Activated CD8-positive, alpha-beta memory T cell treated with anti-CD3 and anti-CD28 coated beads for 48 hours (primary cell): ENCODE measurements at places on chromosomes 1 and 21.

GRCh38 chr1:36089393-36090121, 865 bp downstream of the ADPRS start:
- DNase-seq, result no peak

- DNase-seq, result no peak
Observed at GRCh38 chr1:201022493-201022819, 1.1 kb downstream of the KIF21B start.

DNA sequence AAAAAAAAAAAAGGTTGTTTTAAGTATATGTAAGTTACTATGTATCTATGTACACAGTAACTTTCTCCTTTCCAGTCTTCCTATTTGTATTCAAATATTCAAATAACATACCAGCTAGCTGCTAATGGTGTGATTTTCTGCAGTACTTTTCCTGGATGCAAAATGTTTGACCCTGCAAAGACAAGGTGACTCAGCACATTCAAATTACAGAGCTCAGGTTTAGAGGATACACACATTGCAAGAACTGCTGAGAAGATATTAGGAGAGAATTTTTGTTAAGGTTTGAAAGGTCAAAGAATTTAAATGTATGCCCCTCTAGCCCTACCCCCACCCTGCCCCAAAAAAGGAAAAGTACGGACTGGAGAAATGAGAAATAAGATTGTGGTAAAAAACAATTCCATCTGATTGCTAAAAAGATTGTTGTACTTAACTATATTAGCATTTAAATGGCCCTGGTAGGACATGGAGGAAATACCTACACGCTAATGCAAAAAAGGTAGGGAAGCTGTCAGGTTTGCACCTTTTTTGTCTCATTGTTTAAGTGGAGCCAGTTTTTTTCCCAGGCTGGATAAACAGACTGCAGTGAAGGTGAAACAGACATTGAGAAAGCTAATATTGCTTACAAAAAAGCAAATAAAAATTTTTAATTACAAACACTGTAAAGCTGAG, 45.6 kb downstream of the ZNF281 start:
- DNase-seq, result no peak

DNA sequence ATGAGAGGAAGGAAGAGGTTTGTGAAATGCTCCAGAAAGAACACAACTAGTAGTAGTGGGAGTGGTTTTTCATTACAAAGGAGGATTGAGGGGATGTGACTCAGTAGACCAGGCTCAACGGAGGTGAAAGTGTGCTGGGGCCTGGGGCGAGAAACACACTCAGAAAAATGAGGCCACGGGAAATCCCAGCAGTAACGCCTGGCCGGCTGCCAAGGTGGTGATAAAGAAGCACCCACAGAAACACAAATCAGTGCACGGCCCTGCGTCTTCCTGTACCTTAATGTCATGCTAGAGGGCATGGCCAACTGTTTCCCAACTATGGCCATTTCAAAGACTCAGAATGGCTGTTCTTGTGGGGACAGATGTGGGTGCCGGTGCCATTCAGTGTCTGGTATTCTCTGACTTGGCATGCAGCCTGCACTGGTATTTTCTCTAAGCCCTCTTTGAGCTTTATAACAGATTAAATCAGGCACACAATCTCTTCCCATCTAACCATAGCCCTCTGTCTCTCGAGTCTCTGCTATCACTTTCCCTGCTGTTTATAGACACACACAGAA, 38.2 kb downstream of the URB2 start:
- DNase-seq, result peak; percentile 90

DNA sequence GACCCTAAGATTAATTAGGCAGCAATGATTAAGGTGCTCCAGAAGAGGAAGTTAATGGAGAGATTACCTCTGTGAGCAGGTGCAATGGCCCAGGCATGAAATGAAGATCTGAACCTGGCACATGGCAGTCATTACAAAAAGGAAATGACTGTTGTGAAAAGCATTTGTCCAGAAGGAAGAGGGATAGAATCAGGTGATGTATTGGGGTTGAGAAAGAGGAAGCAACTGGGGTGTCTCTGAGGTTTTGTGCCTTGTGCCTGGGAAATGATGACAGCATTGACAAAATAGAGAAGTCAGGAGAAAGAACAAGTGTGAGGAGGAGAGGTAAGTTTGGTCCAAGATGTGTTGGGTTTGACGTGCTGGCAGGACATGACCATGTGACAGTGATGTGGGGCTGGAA, 5.6 kb downstream of the CRCT1 start:
- DNase-seq, result no peak

GRCh38 chr1:41461790-41462679, 22.4 kb downstream of the EDN2 start:
- DNase-seq, result no peak

- no peak for DNase-seq
Observed at GRCh38 chr1:59123081-59123681, 173.7 kb upstream of the FGGY start.

DNA sequence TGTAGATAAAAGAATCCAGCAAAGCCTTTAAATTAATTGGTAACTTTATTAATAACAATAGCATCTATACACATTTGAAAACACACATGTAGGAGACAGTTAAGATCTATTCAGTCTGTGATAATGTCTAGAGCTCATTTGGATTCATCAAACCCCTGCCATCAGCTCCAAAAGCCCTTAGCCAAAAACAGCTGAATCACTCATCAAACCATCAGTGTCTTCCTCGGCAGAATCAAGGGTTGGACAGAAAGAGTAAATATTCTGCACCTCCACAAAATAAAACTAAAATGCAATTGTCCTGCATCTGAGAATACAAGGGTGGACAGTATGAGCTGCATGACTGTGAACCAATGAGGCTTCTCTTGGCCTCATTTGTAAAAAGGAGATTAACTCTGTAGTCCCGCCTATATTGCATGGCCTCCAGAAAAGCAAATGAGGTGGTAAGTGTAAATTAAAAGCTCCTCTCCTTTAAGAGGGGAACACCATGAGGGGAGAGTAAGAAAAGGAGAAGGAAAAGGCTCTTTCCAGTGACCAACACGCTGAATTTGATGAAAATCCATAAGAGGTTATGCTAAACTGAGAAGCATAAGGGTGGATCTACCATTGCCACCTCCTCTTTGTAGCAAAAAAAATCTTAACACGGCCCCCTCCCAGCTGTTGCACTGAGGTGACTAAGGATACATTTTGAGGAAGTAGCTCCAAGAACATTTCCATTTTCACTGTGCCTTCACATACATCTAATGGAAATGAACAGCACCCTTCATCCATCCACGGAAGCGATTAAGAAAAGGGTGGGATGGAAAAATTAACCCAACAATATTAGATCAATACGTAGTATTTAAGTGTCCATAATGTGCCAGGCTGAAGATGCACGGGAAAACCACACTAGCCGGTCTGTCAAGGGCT, 14.7 kb upstream of the BOLA1 start:
- DNase-seq, result no peak

- DNase-seq, result no peak
Observed at GRCh38 chr1:116794804-116795481, 40.7 kb downstream of the CD2 start.

DNA sequence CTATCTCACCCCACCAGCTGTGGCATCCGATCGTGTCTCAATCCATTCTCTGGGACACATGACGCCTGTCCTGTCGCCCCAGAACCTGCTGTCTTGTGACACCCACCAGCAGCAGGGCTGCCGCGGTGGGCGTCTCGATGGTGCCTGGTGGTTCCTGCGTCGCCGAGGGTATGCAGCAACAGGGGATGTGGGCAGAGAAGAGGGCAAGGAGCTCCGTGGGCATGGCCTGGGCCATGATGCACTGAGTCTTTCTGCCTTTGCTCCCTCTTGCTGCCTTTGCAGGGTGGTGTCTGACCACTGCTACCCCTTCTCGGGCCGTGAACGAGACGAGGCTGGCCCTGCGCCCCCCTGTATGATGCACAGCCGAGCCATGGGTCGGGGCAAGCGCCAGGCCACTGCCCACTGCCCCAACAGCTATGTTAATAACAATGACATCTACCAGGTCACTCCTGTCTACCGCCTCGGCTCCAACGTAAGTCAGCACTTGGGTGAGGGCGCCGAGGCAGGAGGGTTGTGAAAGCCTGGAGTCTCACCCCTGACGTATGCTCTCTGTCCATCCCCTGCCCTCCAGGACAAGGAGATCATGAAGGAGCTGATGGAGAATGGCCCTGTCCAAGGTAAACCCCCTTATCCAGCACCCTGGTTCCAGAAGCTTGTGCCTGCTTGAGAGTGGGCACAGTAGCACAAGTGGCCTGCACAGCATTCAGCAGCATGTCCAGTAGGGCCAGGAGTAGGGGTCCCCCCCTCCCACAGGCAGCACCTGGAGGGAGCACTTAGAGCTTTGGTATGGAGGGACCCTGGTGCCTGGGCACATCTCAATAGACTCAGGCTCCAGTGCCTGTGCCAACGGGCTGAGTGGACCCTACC, 8.8 kb downstream of the TINAGL1 start:
- no peak for DNase-seq

GRCh38 chr1:234322979-234323378, 50.3 kb upstream of the COA6 start:
- DNase-seq, result peak; percentile 12
